ENCODE measurements at places on chromosomes 1 and 21.
A peak's percentile ranks its signal among the peaks of the same experiment; 100 is the strongest.

- no peak for DNase-seq
These were observed 21.7 kb upstream of the LSS start for GRCh38 chr21:46250146-46250725.

- peak; percentile 58 for DNase-seq
These were observed 34.3 kb downstream of the SLC35D1 start for GRCh38 chr1:67019600-67020136.

- no peak for DNase-seq
These were observed 45.9 kb downstream of the SLC19A1 start for GRCh38 chr21:45496151-45496967.

DNA sequence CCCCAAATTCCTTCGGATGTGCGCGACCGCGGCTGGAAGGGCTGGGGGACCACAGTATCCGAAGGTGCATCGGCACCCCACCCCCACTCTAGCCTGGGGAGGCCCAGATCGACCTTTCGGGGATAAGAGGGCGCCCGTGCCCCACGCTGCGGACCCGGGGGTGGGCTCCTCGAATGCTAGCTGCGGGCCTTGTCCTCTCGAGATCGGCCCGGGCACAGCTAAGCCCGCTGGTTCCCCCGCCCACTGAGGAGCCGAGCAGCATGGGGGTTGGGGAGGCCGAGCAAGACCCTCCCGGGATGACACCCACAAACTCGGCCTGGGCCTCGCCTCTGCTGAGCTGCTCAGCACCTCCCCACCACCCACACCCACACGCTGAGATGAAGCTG lies 653 bp upstream of the IFFO2 start:
- no peak for DNase-seq

GRCh38 chr1:91092503-91092902 lies 70.7 kb upstream of the ZNF644 start:
- no peak for DNase-seq

DNA sequence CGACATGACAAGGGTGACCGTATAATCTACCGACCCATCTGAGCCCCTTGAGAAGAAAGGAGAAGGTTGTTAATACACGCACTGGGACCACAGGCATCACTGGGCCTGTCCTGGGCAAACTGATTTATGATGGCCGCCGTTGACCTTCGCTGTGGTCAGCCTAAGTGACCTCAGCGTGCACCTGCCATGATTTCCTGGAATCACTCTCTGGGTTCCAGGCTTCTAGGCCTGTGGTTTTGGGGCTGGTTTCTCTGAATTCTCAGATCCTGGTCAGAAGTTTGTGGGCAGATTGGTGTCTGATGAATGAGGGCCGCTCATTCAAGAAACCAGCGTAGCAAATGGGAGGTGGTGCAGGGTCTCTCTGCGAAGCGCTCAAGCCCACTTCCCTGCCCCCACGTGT lies 64.0 kb downstream of the SIK1 start:
- no peak for DNase-seq

- DNase-seq = no peak
These were observed 35.6 kb downstream of the NGF start for GRCh38 chr1:115302390-115302961.

- DNase-seq = no peak
These were observed 24.2 kb upstream of the CXADR start for GRCh38 chr21:17488620-17489019.

GRCh38 chr1:109356915-109357314 lies 40.8 kb downstream of the SORT1 start:
- DNase-seq = no peak

GRCh38 chr1:219954736-219955421 lies 26.5 kb upstream of the SLC30A10 start:
- DNase-seq = no peak

Measured in pulmonary artery endothelial cell (primary cell).